ENCODE measurements at places on chromosomes 6 and 20.

DNA sequence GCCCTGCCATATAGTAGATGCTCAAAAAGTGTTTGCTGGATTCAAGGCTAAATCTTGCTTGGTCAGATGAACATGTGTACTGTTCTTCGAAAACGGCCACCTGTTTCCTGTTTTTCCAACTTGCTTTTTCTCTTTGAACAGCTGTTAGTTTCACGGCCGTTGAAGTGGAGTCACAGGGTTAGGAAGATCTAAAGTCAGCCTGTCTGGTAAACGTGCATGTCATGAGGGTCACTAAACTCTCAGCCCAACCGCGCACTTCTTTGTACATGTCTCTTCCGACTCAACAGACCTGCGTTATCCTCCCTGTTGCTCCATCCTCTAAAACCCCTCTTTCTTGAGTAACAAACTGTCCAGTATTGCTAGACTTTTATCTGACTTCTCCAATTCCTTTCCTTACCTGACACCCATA lies 93.2 kb upstream of the MAN1A1 start:
- DNase-seq: no peak

DNA sequence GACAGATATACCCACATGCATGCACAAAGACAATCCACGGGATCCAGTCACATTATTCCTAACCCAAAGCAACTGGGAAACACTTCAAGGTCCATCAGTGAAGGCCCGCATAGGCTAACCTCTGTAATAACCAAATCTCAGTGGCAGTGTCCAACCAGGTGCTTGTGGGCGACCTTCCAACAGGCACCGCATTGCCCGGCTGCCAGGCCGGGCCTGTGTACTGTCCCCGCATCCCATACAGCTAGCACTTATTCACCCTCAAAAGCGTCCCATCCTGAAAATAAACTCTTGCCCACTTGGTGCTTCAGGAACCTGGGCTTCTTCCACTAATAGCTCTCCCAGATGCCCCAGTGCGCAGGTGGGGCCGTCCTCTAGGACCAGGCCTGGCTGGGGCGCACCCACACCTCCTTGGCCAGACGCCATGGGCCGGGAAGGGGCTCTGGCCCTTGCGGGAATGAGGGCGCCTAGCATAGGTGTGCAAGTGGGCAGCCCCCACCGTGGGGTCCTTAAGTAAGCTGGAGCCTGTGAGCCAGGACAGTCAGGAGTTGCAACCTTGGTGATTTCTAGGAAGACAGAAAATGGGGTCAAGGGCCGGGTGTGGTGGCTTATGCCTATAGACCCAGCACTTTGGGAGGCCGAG lies 1.1 kb upstream of the ENTPD6 start:
- no peak for DNase-seq

DNA sequence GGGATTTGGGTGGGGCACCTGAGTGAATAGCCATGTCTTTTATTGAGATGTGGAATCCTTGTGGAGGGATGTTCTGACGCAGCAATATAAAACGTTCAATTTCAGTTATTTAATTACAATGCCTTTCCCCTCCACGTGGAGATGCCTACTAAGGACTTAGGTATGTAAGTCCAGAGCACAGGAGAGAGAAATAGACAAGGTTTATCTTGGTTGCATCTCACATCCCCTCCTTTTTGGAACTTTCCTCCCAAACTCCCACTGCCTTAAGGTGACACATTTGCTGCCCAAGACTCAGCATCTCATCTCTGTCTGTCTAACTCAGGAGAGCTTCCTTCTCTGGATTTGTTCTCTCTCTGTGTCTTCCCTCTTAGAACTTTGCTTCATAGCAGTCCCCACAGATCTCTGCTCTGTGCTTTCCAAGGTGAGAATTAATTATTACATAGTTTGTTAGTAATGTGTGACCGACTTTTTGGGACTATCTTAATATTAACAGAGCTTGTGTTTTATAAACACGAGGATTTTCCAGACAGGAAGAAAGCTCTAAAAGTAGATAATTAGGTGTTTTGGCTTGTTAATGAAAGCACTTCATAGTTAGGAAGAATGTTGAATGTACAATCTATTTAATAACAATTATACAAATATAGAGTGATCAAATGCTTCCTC lies 52.6 kb downstream of the COL19A1 start:
- no peak for DNase-seq

GRCh38 chr20:21583486-21584168 lies 69.8 kb upstream of the NKX2-2 start:
- DNase-seq: no peak

DNA sequence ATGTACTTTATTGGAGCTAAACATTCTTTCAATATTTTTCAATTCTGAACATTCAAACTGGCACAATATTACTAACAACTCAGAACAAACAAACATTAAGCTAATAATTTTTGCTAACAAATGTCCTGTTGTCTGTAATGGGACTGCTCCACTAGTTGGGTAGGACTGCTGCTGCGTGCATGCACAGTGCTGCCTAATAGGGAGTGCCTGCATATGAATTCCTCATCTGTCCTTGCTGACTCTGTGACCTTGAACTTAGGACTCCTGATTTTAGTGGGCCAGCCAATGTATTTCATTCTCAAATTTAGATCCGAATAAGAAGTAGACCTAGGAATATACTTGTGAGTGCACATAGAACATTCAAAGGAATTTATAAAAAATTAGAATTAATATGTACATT lies 196.5 kb upstream of the RAB32 start:
- no peak for DNase-seq

DNA sequence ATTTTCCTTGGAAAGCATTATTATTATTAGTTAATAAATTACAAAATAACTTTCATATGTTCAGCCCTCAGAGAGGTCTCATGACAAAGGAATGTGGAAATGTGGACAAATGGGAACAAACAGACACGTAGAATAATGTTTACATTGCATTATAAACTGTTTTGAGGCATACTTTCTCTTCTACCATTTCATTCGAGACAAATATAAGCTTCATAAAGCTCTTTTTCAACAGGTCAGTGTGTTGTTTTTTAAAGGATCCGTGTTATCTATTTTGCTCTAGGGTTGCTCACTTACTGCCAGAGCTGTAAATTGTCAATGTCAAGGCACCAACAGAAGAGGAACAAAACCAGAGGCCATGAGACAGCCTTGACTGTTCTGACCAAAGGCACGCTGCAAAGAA lies 256.8 kb downstream of the PHACTR1 start:
- DNase-seq: no peak

GRCh38 chr6:133223452-133224029 lies 17.6 kb upstream of the EYA4 start:
- no peak for DNase-seq

DNA sequence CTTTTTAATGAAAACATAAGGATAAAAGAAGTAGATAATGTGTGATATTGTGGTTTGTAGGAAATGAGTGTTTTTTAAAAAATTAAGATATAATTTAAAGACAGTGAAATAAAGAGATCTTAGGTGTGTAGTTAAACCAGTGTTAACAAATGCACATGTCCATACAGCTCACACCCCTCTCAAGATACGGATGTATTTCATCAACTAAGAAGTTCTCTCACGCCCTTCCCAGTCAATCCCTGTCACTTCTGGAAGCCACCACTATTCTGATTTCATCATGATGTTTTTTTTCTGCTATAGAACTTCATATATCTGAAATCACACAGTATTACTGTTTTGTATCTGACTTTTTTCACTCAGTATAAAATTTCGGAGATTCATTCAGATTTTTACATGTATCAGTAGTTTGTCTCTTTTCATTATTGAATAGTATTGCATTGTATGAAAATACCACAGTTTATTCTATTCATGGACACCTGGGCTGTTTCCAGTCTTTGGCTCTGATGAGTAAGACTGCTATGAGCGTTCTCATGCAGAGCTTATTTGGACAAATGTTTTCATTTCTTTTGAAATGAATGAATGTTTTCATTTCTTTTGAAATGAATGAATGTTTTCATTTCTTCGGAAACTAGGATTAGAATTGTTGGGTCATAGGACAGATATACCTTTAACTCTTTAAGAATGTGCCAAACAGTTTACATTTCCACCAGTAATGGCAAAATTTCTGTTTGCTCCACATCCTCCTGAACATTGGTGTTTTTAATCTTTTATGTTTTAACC lies 49.7 kb upstream of the ELOVL5 start:
- DNase-seq: no peak

DNA sequence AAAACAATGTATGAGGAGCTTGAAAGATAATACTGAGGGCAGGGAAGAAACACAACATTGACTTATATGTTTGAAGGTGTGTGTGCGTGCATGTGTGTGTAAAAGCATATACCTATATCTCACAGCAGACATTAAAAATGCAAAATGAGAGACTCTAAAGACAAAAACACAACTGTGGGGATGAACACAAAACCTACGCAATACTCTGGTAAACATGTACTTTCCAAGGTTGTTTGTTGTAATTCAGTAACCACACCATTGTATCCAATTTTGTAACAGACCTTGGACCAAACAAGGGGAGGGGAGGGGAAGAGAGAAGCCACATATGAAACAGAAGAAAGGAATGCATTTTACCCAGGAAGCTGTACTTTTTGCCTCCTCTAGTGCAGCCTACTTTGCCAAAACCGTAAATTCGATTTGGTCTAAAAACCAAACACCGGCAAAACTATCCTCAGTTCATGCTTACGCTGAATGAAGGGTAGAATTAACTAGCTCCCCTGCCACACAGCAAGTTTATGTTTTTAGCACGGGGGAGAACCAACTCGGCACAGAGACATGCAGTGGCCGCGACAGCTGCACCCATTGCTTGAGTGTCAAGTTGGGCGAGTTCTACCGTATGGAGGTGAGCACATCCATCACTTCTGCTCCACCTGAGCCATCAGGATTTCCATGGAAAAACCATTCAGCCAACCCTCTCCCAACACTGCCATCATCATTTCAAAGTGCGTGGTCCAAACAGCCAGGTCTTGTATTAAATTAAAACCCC lies 50.0 kb downstream of the CNKSR3 start:
- no peak for DNase-seq

DNA sequence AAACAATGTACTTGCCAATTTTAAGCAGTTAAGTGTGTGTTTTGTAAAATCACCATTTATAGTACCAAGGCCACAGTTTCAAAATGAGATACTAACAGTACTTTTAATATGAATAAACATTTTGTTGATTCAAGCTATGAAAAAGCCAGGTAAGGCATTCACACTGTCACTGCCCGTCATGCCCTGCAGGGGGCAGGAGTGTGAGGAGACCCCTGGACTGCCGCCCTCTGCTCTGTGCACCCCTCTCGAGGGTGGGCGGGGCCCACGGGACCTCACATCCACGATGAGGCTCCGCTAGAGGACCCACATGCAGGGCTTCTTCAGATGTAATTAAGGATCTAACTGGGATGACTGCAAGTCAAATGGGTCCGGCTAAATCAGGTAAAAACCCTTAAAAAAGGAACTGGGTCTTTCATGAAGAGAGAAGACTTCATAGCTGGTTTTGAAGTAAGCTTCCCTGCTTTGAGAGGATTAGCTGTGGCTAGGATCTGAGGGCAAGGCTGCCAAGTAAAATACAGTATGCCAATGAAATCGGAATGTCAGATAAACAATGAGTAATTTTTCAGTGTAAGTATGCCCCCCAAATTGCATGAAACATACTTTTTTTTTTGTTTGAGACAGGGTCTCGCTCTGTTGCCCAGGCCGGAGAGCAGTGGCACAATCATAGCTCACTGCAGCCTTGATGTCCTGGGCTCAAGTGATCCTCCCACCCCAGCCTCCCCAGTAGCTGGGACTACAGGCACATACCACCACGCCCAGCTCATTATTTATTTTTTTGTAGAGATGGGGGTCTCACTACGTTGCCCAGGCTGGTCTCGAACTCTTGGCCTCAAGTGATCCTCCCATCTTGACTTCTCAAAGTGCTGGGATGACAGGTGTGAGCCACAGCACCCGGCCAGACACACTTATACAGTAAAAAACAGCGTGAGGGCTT lies 18.7 kb downstream of the DIDO1 start:
- DNase-seq: no peak

GRCh38 chr6:73965539-73966029 lies 269.6 kb downstream of the CD109 start:
- DNase-seq: no peak

GRCh38 chr20:46035713-46036112 lies 6.7 kb downstream of the SLC12A5 start:
- DNase-seq: no peak

GRCh38 chr6:71205336-71205956 lies 83.2 kb upstream of the OGFRL1 start:
- no peak for DNase-seq

GRCh38 chr6:35587167-35587566 lies 74.5 kb upstream of the TULP1 start:
- no peak for DNase-seq

GRCh38 chr20:6733965-6734364 lies 33.5 kb upstream of the BMP2 start:
- DNase-seq: no peak

- DNase-seq: no peak
Measured at GRCh38 chr6:32623693-32624092, 13.5 kb upstream of the HLA-DQA1 start.

GRCh38 chr6:134235937-134236751 lies 81.8 kb downstream of the SGK1 start:
- no peak for DNase-seq

- DNase-seq: no peak
Measured at GRCh38 chr6:155215906-155216305, 47.9 kb upstream of the CLDN20 start.

GRCh38 chr20:60632391-60633262 lies 619.4 kb upstream of the CDH4 start:
- no peak for DNase-seq

- no peak for DNase-seq
Measured at GRCh38 chr20:18360635-18361034, 72.3 kb downstream of the ZNF133 start.

- no peak for DNase-seq
Measured at GRCh38 chr6:98470821-98471220, 363.6 kb upstream of the POU3F2 start.

DNA sequence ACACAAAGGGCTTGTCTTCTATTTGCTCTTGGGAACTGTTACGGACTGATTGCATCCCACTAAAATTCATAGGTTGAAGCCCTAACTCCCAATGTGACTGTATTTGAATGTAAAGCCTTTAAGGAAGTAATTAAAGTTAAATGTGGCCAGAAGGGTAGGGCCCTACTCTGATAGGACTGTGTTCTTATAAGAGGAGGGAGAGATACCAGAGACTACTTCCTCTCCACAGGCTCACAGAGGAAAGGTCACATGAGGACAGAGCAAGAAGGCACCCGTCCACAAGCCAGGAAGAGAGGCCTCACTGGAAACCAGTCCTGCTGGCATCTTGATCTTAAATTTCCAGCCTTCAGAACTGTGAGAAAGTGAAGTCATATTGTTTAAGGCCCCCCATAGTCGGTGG lies 211.9 kb downstream of the CDH26 start:
- no peak for DNase-seq

GRCh38 chr6:42714098-42714761 lies 8.2 kb downstream of the PRPH2 start:
- no peak for DNase-seq

Data from stimulated activated CD8-positive, alpha-beta memory T cell treated with anti-CD3 and anti-CD28 coated beads, Interleukin-4, amount 100 ng/mL, for 1 hour (primary cell).